ENCODE measurements at places on chromosomes 12 and 14.

DNA sequence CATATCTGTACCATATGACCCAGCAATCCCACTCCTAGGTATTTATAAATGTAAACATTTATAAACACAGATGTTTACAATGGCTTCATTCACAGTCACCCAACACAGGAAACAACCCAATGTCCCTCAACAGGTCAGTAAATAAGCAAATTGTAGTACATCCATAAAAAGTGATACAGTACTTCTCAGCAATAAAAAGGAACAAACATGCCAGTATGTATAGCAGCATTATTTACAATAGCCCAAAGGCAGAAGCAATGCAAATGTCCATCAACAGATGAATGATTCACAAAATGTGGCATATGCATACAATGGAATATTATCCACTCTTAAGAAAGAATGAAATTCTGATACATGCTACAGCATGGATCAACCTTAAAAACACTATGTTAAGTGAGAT, 27.6 kb upstream of the MAP3K9 start:
- no peak for DNase-seq

GRCh38 chr12:88309546-88309945, 167.4 kb downstream of the TMTC3 start:
- no peak for DNase-seq

GRCh38 chr12:29150462-29150861, 1.4 kb downstream of the FAR2 start:
- no peak for DNase-seq

GRCh38 chr12:88188180-88188579, 46.1 kb downstream of the TMTC3 start:
- DNase-seq = no peak

DNA sequence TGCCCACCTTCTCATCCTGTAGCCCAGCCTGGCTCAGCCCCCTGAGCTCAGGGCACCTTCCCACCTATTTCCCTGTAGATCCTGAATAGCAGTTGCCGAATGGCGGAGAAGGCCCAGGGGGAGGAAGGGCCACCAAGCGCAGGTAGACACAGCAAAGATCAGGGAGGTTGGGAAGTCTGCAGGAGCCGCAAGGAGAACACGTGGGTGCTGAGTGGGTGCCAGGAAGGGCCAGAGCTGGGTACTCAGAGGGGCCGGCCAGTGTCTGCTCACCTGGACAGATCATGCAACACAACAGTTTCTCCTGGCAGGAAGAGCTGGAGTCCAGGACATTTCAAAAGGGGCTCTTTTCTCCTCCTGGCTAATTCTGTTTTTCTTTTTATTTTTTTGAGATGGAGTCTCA, 30.6 kb downstream of the CHGA start:
- DNase-seq = no peak

DNA sequence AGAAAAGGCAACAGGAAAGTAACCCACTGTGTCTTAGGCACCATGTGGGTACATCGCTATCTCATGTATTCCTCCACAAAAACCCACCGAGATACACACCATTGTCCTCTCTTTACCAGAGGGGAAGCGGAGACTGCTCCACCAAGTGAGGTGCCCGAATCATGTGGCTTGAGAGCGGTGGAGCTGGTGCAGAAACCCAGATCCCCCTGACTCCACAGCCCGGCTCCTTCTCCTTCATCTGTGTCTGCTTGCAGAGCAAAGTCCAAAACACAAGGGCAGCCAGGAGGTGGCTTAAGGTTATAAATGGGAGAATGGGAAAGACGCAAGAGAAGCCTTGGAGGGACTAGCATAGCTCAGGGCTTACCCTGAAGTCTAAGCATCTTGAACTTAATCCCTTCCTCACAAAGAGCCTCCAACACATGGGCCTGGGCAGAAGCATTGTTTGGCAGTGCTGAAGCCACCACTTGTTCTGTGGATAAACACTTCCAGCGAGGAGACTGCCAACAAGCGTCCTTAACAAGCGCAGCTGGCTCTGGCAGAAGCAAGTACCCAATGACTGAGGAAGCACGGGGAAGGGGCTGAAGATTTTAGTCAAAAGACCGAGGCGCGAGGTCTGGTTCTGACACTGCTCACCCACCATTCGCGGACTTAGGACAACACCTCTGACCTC, 83.0 kb downstream of the TTC7B start:
- no peak for DNase-seq

DNA sequence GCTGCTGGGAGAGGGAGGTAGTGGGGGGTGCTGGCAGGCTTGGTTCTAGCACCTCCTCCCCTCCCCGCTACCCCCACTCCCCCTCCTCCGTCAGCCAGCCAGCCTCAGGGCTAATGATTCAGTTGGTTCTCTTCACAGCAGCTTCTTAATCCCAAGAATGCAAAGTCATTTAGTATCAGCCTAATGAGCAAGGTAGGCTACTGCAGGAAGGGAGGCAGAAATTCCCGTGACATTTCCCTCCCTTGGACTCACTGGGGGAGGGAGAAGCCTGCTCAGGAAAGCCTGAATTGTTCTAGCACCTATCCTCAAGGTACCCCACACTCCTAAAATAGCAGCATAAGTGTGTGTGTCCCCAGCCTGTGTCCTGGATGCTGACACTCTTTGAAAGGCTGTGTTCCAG, 29.8 kb downstream of the ITPK1 start:
- no peak for DNase-seq

GRCh38 chr12:64669270-64669842, 59.1 kb downstream of the RASSF3 start:
- DNase-seq = no peak

DNA sequence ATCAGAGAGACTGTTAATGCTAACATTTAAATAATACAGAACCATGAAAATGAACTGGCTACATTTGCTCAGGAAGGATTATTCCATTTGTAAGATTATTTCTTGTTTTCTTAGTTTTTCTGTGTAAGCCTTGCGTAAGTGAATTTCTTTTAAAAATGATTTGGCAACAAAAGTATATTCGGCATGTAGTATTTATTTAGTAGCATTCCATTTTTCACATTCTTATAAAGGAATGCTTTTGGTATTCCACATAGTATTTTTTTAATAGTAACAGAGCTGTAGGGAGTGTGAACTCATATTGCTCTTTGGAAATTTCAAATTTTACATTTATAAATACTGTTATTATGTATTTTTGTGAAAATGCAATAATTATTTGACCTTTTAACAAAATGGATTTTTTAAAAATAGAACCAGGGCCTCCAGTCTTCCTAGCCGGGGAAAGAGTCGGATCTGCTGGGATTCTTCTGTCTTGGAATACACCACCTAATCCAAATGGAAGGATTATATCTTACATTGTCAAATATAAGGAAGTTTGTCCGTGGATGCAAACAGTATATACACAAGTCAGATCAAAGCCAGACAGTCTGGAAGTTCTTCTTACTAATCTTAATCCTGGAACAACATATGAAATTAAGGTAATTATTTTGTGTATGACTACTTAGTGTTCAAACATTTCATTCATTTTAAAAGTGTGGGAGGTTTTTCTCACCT, 1.2 kb downstream of the PTPRQ start:
- no peak for DNase-seq

DNA sequence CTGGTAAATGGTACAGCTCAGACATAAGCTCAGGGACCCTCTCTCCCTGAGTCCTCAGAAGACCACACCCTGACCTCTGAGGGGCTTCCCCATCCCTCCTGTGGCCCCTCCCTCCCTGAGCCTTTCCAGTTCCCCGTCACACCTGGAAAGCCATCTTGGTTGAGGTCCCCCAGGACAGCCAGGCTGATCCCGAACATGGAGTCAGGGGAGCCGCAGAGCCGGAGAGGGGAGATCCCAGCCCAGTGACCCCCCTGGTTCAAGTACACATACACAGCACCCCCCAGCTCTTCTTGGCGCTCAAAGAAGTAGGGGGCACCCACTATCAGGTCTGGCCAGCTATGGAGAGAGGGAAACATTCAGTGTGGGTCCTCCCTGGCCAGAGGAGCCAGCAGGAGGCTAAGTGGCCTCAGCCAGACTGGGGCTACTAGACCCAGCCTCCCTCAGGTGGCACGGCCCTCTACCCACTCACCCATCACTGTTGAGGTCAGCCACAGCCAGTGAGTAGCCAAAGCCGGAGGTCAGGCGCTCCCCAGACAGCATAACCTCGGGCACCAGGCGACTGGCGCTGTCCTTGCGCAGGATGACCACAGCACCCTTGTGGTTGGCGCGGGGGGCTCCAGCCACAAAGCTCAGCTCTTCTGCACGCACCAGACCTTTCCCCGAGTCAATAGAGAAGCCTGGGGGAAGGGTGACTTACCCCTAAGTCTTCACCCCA, 9.3 kb downstream of the ITGA7 start:
- DNase-seq = no peak

DNA sequence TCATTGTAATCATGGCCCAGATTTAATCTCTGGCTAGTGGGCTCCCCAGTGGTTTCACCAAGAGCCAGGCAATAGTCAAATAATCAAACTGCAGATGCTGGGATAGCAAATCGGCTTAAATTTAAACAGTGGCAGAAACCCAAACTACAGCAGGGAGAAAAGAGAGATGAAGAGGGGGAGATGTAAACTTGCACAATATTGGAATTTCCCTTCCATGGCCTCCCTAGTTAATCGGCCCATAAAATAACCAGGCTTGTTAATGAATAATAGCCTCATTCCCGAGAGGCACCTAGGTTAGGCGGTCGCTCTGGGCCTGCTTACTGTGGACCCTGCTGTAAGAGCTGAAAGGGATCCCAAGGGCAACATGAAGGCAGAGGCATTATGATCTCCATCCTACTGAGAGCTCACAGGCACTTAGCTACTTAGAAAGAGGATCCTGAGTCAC, 116.2 kb downstream of the NUAK1 start:
- no peak for DNase-seq

GRCh38 chr14:21098076-21098891, at the start of gene ZNF219:
Gene ZNF219, minus strand, starts transcription at chr14:21098655. Its CDS starts 5,064 bp downstream, at chr14:21093591.
- no peak for DNase-seq

DNA sequence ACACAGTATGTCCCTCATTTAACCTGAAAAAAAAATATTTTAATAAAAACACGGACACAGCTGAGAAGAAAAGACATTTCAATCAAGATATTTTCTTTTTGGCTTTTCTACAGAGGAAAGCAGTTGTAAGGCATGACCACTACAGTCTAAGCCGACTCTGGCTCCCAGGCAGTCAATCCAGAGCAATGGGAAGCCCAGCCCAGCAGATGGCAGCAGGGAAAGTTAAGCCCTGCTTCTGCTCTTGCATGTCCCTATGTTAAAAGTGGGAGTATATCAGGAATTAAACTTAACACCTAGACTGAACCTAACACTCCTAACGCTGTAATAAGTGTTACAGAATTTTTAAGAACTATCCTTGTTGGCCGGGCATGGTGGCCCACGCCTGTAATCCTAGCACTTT, 19.5 kb upstream of the HAL start:
- DNase-seq = no peak

DNA sequence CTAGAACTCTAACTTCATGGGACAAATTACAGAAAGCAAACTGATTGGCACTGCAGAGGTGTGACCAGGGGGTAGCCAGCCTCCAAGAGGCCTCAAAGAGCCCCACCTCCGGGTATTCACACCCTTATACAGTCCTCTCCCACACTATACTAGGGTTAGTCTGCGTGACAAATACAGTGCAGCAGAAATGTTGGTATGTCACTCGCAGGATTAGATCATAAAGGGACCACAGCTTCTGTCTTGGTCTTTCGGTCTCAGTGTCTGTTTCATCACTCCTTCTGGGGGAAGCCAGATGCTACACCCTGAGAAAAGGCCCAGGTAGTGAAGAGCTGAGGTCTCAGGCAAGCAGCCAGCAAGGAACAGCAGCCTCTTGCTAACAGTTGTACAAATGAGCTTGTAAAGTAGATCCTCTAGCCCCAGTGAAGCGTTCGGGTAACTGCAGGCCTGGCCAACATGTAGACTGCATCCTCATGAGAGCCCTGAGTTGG, 68.9 kb upstream of the SAV1 start:
- no peak for DNase-seq

- no peak for DNase-seq
These were observed 37.7 kb downstream of the SYNE2 start for GRCh38 chr14:63890553-63890952.

DNA sequence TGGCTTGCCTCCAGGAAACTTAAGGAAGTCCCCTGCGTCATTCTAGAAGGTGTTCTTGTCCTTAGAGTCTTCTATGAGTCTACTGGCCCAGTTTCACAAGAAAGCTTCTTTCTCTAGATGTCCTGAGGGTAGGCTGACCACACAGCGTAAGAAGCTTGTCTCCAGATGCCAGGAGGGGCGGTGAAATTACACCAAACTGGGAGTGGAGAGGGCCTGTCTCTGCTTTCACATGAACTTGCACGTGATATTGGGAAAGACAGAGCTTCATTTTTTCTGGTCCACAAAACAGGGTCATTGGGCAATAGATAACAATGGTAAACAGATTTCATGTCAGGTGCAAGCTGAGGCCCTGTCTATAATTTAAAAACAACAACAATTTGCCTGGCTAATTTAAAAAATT, 85.7 kb upstream of the TBX3 start:
- no peak for DNase-seq

GRCh38 chr14:101121508-101122139, 218.1 kb upstream of the RTL1 start:
- no peak for DNase-seq

DNA sequence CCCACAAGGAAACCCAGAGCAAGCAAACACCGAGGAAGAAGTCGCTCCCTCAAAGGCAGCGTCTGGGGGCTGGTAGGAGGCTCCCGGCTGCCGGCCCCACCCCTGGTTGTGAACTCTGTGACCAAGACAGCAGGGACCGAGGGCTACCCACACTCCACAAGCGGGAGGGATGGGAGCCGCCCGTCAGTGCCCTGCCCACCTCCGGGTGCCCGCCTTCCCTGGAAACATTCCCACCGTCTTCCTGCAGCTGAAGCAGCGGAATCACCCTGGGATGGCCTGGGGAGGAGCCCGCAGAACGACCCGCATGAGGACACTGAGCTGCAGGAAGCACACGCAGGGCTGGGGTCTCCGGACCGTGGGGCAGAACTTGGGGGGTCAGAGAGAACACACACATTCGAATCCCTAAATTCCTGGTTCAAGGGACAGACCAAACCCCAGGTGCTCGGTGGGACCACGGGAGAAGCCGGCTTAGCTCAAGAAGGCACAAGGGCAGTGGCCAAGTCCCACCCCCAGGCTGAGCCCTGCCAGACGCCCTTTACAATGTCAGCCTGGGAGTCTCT, 33.5 kb upstream of the C14orf180 start:
- DNase-seq = no peak

GRCh38 chr12:95976416-95976832, 19.7 kb downstream of the HAL start:
- no peak for DNase-seq

- no peak for DNase-seq
These were observed 5.5 kb downstream of the AJUBA start for GRCh38 chr14:22976620-22977433.

GRCh38 chr12:97047361-97047760, 140.3 kb downstream of the NEDD1 start:
- DNase-seq = no peak

- no peak for DNase-seq
These were observed 11.7 kb downstream of the FBXL14 start for GRCh38 chr12:1582709-1583050.

Measured in activated CD4-positive, alpha-beta T cell treated with anti-CD3 and anti-CD28 coated beads for 24 hours (primary cell).